ENCODE measurements at places on chromosomes 11 and 22.

DNA sequence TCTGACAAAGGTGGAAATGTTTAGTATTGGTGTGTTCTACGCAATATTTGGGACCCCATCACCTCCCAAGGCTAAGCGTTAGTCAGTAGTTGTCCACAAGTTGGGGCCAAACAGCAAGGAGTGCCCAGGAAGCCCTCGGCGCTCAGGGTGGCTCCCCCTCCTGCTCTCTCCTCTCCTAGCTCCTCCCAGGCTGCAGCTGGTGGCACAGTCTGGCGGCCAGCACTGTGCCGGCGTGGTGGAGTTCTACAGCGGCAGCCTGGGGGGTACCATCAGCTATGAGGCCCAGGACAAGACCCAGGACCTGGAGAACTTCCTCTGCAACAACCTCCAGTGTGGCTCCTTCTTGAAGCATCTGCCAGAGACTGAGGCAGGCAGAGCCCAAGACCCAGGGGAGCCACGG, 16.8 kb downstream of the CD5 start:
- peaks cover 27% of the 10 kb centered on the region for H3K27me3 ChIP-seq
- no peak overlapping the region for H3K4me3 ChIP-seq
- no peaks in the 10 kb centered on the region for H3K4me1 ChIP-seq

- peaks cover 7% of the 10 kb centered on the region for H3K4me1 ChIP-seq
- peak; percentile 68 for DNase-seq
- H3K27me3 ChIP-seq, result peaks cover 4% of the 10 kb centered on the region
- H3K4me3 ChIP-seq, result peak overlapping the region; percentile 62
These were observed 673 bp upstream of the SHANK2 start for GRCh38 chr11:71252770-71253730.

DNA sequence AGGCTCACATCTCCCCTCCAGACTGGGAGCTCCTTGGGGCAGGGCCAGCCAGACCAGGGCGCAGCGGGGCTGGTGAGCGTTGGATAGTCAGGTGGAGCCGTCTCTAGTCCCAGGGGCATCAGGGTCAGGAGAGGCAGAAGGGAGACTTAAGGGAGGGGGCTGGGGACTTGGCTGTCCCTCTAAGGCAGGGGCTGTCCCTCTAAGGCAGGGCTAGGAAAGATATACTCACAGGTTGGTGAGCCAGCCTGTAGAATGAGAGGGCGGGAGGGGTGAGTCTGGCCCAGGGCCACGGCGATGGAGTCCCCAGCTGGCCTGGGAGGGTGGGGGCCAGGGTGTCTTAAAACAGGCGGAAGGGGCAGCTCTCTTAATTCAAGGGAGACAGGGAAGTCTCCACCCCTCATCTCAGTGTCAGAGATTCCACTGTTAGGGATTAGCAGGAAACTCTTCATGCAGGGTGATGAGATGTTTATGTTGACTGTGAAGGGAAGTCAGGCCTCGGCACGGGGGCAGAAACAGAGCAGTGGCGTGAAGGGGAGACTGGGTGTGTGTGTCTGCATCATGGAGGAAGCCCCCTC, 11.3 kb downstream of the P2RY2 start:
- H3K27ac ChIP-seq, result no peak overlapping the region
- no peaks in the 10 kb centered on the region for H3K36me3 ChIP-seq
- H3K4me1 ChIP-seq, result peaks cover 15% of the 10 kb centered on the region
- no peak overlapping the region for H3K4me3 ChIP-seq

GRCh38 chr11:20097319-20098221, 62.7 kb downstream of the DBX1 start:
- peaks cover 8% of the 10 kb centered on the region for H3K4me1 ChIP-seq
- no peaks in the 10 kb centered on the region for H3K27me3 ChIP-seq
- no peak overlapping the region for H3K4me3 ChIP-seq
- peak; percentile 93 for DNase-seq
